ENCODE measurements at places on chromosomes 13 and 19. TPM values are rescaled to one million over a fixed set of nuclear protein-coding genes. Genes with fewer than 3 reads are reported as not detected.
A peak's percentile ranks its signal among the peaks of the same experiment; 100 is the strongest.

The ZNF846 gene
- 19.0 TPM for total RNA-seq

The CYP4F8 gene
- not detected for total RNA-seq

The ZNF563 gene
- 3.8 TPM for total RNA-seq

The GNG7 gene
- total RNA-seq: 8.0 TPM

The LILRA2 gene
- total RNA-seq: not detected

The F10 gene
- 0.74 TPM for total RNA-seq

The ZNF560 gene
- total RNA-seq: not detected

DNA sequence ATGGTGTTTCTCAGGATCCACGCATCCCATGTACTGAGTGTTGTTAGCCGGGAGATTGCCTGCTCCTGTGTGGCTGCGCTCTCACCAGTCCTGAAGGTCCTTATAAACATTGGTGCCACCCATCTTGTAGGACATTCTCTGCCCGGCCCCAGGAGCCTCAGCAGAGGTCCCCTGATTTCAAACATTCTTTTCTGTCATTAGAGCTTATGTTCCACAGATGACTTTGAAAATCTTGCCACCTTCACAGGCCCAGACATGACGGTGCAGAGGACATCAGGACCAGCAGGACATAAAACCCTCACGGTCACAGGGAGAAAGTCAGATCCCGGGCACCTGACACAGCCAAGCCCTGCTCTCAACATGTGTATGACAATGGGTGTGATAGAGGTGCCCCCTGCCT is 33.2 kb upstream of the PEPD start:
- no peak for DNase-seq

- DNase-seq: no peak
These were observed 251.8 kb downstream of the UQCRFS1 start for GRCh38 chr19:28960986-28961705.

DNA sequence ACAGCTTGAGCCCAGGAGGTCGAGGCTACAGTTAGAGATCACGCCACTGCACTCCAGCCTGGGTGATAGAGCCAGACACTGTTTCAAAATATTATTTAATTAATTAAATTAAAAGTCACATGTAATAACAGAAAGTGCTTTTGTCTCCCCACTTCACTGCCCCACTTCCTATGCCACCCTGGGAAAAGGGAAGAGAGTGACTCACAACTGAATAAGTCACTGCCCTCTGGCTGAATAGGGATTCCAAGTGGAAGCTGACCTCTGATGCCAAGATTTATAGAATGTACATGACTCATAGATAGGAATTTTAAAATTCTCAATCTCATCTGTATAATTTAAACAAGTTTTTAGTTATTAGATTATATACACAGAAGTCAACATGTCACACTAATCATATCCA is 22.2 kb upstream of the ERVV-1 start:
- no peak for DNase-seq

DNA sequence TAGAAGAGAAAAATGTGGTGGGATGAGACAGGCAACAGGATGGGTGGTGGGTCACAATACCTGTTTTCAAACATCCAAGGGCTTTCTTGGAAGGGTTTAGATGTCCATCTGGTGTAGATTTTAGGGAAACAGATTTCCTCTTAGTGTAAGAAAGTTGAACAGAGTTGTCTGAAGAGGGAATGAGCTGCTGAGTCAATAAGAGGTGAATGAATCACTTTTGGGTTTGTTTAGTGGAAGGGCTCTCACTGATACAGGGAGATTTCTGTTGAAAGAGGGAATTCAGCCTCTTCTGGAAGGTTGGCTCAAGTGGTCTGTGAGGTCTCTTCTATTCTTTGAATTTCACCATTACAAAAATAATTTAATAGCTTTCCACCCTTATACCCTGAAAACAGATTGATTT is 54.6 kb downstream of the LACC1 start:
- no peak for DNase-seq

DNA sequence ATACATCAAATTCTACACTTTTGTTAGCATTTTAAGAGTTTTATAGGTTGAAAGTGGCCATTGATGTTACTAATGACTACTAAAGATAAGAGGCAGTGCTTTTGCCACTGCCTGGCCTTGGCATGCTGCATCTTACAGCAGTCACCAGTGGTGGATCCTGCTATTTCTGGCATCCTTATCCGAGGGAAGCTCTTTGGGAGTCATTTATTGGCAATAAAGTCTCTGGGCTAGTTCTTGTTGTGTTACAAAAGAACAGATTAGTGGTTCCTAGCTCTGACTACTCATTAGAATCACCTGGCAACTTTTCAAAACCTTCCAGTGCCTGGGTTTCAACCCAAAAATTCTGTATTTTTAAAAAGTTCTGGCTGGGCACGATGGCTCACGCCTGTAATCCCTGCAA is 94.5 kb downstream of the ZMYM2 start:
- no peak for DNase-seq

DNA sequence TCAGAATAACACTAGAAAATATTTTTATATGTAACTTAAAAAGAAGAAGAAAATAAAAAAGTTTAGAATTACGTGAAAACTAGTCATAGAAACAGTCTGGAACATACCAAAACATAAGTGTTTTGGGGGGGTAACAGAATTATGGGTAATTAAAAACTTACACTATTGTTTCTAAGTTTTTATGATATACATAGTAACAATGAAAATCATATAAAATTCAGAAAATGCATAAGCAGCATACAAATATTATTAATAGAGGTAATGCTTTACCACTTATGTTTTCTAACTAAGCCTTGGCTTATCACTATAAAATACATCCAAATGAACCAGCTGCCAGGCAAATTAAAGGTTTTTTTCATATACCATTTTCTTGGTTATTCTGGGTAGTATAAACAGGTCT is 14.9 kb downstream of the ESD start:
- no peak for DNase-seq

GRCh38 chr13:56515441-56515840 is 625.3 kb upstream of the PRR20A start:
- DNase-seq: no peak

GRCh38 chr19:36489920-36490415 is 607 bp upstream of the ZNF566 start:
- DNase-seq: peak; percentile 81

GRCh38 chr13:85638815-85639393 is 160.3 kb downstream of the SLITRK6 start:
- no peak for DNase-seq

DNA sequence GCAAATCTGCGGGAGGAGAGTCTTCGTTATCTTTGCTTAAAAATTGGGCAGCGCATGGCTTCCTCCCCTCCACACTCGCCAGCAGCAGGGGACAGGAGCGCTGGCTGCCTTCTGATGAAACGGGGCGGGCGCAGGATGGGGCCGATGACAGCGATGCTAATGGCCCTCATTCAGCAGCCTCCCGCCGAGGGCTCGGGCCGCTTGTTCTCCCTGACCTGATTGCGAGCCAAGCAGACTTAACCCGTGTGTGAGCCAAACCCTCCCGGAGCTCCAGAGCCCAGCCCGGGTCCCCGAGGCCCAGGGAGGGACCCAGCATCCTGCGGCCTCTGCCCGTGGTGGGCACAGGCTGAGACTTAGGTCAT is 90.3 kb downstream of the KDM4B start:
- DNase-seq: no peak

DNA sequence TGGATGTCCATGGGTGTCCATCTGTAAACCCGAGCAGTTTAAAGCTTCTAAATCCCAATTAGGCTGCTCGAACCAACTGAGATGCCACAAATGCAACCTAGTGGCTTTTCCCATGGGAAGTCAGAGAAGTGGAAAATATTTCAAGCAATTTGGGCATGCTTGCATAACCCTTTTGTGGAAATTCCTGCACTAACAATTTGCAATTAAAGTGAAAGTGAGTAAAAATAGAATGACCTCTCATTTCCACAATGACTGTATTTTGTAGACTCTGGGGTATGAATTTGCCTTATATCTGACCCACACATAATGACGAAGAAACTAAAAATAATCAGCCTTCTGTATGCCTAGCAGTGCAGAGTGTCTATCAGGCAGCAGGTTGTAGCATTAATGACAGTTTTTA is 91.8 kb upstream of the TSC22D1 start:
- no peak for DNase-seq

- no peak for DNase-seq
These were observed 572.0 kb downstream of the IRS2 start for GRCh38 chr13:109214393-109214792.

DNA sequence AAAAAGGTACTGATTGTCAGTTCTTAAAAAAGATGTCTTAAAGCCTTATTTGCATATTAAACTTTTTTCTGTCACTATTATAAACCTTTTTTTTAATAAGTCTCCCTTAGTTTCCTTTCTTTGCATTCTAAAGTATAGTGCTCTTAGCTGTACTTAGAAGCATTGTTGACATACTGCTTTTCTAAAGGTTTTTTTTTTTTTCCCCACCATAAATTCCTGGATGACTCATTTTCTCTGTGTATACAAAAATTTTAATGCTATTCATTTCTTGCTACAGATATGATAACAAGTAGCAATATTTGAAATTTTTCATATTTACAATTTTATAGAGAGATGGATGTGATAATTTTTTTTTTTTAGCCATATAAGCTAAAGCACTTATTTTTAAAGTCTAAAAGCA is 43.5 kb downstream of the METTL21C start:
- DNase-seq: no peak

GRCh38 chr13:31151837-31152236 is 9.9 kb downstream of the HSPH1 start:
- DNase-seq: no peak

DNA sequence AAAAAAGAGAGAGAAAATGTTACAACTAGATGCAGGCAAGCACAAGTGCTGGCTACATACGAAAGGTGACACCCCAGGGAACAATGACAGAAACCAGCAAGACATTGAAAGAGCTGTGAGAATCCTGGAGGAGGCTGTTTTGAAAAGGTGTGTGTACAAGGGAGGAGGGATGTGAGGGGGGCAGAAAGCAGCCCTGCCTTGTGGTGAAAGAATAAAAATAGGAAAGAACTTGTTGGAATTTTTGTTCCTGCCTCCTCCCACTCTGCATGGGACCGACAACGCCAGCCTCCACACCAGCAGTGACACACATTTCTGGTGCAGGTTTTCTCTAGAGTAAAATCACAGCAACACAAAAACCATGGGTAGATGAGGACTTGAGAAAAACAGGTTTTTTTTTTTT is 1258.6 kb downstream of the PCDH9 start:
- no peak for DNase-seq

DNA sequence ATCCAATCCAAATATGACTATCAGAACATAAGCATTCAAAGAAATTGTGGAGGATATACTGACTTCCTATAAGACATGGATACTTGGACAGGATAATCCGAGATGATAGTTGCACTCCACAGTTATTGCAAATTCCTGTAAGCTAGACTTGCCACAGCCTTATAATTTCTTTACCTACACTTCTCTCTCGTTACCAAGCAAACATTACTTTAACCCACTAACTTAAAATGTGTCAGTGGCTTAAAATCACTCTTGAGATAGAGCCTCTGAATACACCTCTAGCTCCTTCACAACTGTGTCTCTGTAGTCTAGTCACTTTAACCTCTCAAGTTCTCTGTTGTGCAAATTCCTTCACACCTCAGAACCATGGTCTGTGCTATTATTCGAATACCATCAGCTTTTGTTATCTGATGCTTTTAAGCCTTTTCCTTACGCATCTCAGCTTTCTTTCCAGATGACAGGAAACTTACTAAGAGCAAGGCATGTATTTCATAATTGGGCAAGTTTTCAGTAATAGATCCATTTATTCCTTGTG is 474.9 kb upstream of the MIR17HG start:
- DNase-seq: no peak

DNA sequence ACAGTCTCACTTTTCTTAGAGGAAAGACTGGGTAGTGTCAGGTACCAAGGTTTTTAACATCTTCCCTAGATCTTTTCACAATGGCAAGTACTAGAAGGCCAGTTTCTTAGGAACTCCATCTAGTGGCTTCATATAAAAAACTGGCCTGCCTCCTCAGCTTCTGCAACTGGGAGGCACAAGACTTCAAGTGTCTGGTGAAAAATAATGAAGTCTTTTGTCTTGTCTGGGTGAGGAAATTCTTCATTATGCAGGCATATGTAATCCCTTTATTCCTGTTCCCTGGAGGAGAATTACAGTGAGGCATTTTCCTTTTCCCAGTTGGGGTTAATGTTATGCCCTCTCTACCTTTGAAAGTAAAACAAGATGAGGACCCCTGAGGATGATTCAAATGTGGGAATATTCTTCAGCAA is 300.5 kb downstream of the NALCN start:
- DNase-seq: no peak

GRCh38 chr19:46859637-46860124 is 1.1 kb upstream of the ARHGAP35 start:
- DNase-seq: no peak

DNA sequence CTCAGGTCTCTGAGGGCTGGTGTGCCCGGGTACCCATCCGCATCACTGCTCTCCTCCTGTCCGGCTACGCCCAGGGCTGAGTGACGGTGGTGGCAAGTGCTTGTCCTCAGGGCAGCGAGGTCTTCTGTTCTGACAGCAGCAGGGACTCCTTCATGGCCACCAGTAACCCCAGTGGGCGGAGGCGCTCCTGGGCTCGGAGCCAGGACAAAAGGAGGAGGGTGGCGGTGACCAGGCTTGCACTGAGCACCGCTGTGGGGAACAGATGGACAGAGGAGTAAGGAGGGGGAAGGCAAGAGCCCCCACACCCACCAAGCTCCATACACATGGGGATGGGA is 5.8 kb downstream of the CD320 start:
- DNase-seq: no peak

- no peak for DNase-seq
These were observed 53.7 kb downstream of the LACC1 start for GRCh38 chr13:43933378-43933777.

DNA sequence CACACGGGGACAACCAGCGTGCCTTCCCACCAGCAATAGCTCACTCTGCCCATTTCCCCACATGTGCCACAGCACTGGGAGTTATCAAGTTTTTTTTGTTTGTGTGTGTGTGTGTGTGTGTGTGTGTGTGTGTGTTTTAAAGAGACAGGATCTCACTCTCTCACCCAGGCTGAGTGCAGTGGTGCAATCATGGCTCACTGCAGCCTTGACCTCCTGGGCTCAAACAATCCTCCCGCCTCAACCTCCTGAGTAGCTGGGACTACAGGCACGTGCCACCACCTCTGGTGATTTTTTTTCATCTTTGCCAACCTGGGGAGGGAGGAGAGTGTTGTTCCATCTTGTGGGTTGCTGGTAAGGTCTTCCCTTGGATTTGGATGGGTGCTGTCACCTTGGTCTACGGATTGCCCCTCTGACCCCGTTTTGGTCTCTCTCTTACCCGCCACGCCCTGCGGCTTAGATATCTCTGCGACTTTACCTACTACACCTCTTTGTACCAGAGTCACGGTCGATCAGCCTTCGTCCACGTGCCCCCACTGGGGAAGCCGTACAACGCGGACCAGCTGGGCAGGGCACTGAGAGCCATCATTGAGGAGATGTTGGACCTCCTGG is 22.6 kb downstream of the PGPEP1 start:
- no peak for DNase-seq

- DNase-seq: no peak
These were observed 50.9 kb downstream of the CCDC70 start for GRCh38 chr13:51912511-51913225.

- DNase-seq: peak; percentile 58
These were observed 1.2 kb upstream of the ZNF225 start for GRCh38 chr19:44111910-44112463.
